Esophagus muscularis mucosa (tissue), 4 donors: ENCODE measurements at places on chromosomes 5 and 9. TPM values are rescaled to one million over a fixed set of nuclear protein-coding genes. Genes with fewer than 3 reads are reported as not detected.
A peak's percentile ranks its signal among the peaks of the same experiment; 100 is the strongest.

- no peaks in the 10 kb centered on the region for H3K27me3 ChIP-seq
- peaks cover 77% of the 10 kb centered on the region for H3K4me1 ChIP-seq
- no peak overlapping the region for H3K4me3 ChIP-seq
Measured at GRCh38 chr9:130333712-130334062, 68.1 kb downstream of the HMCN2 start.

Gene ABLIM3
- 40.9 TPM for total RNA-seq

GRCh38 chr5:83469075-83469474 is 2.5 kb upstream of the VCAN start:
- no peak overlapping the region for H3K27ac ChIP-seq
- no peak overlapping the region for H3K4me3 ChIP-seq
- peaks cover 20% of the 10 kb centered on the region for H3K4me1 ChIP-seq
- H3K36me3 ChIP-seq: no peaks in the 10 kb centered on the region
- DNase-seq: no peak
- peaks cover 27% of the 10 kb centered on the region for H3K27me3 ChIP-seq

Gene CDO1
- 14.7 TPM for total RNA-seq

Gene EGFLAM
- total RNA-seq: 6.6 TPM

DNA sequence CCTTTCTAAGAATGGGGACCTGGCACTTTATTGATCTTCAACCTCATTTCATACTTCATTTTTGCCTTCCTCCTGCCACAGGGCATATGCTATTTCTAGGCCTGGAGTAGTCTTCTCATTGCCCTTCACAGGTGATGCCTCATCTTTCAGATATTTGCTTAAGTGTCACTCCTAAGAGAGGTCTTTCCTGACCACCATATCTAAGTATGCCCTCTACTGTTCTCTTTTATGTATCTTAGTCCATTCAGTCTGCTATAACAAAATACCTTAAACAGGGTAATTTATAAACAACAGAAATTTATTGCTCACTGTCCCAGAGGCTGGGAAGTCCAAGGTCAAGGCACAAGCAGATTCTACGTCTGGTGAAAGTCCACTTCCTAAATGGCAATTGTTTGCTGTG is 99.1 kb downstream of the ADAMTS6 start:
- no peaks in the 10 kb centered on the region for H3K36me3 ChIP-seq
- H3K27ac ChIP-seq: no peak overlapping the region
- H3K27me3 ChIP-seq: no peaks in the 10 kb centered on the region
- H3K4me3 ChIP-seq: no peak overlapping the region
- no peak for DNase-seq

DNA sequence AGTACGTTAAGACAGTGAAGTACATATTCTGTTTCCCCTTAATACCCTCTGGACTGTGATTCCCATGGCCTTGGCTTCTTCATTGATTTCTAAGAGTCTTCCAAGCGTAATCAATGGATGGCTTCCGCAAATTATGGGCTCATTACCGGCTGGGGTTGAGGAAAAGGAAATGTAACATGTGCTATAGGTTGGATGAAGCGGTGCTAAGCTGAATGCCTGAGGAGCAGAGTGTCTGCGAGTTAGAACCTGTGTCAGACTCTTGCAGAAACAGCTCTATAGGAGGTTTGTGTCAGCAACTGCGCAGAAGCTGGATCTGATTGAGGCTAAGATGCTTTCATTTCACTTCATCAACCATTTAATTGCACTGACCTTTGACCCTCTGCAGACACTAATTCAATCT is 114.3 kb upstream of the CDH18 start:
- H3K4me1 ChIP-seq: no peaks in the 10 kb centered on the region
- no peak for DNase-seq
- H3K4me3 ChIP-seq: no peak overlapping the region
- no peaks in the 10 kb centered on the region for H3K36me3 ChIP-seq

DNA sequence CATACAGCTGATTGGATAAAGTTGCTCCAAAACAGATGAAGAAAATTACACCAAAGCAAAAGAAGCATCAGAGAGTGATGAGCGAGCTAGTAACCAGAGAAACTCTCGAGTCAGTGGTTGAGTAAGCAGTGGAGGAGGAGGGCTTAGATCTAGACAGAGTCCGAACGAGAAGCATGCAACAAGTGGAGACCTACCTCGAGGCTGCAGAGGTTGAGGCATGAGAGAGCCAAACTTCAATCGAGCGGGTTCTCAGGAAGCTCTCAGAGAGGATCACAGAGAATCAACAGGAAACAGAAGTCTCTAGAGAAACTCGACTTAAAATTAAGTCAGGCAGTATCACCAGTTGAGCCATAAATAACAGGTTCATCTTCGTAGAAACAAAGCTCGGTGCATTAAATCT is 6.1 kb downstream of the RUSC2 start:
- H3K4me3 ChIP-seq: no peak overlapping the region
- peaks cover 39% of the 10 kb centered on the region for H3K4me1 ChIP-seq
- DNase-seq: no peak
- H3K27ac ChIP-seq: peak overlapping the region; percentile 3
- peaks cover 5% of the 10 kb centered on the region for H3K36me3 ChIP-seq

DNA sequence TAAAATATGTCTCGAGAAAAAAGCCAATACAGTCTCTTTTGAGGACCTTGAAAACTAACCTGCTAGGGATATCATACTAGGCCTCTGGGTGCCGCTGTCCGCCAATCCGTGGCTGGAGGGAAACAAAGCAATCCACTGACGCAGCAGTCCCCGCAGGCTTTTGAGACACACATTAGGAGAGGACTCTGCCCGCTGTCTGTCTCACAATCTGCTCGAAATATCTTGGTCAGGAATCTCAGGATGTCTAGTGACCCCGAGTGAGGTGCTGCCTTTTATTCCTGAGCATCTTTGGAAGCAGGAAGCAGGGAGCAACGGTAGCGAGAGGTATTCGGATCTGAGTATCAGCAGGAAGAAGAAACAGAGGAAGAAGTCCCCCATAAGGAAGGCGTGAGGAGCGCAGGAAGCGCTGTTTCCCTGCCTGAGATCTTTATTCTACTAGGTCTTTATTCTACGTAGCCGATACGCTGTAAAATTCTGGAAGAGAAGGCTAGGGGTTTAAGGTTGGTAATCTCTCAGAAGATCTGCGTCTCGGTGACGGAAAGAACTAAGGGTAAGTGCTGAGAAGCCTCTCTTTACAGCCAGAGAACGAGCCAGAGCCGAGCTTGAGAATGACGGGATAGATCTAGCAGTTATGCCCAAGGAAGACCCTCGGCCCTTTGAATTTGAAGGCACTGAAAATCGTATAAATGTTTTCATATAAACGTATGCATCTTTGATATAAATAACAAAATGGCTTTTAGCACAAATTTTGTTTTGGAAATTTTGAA is 4.0 kb upstream of the PCDHGA1 start:
- H3K27ac ChIP-seq: peak overlapping the region; percentile 68
- DNase-seq: no peak
- H3K27me3 ChIP-seq: no peaks in the 10 kb centered on the region

Gene ABO
- 0.33 TPM for total RNA-seq

GRCh38 chr9:5073701-5074100 is 88.6 kb downstream of the JAK2 start:
- H3K4me1 ChIP-seq: no peaks in the 10 kb centered on the region
- H3K27me3 ChIP-seq: no peaks in the 10 kb centered on the region
- H3K36me3 ChIP-seq: peaks cover 86% of the 10 kb centered on the region
- DNase-seq: no peak
- no peak overlapping the region for H3K27ac ChIP-seq
- H3K4me3 ChIP-seq: no peak overlapping the region

DNA sequence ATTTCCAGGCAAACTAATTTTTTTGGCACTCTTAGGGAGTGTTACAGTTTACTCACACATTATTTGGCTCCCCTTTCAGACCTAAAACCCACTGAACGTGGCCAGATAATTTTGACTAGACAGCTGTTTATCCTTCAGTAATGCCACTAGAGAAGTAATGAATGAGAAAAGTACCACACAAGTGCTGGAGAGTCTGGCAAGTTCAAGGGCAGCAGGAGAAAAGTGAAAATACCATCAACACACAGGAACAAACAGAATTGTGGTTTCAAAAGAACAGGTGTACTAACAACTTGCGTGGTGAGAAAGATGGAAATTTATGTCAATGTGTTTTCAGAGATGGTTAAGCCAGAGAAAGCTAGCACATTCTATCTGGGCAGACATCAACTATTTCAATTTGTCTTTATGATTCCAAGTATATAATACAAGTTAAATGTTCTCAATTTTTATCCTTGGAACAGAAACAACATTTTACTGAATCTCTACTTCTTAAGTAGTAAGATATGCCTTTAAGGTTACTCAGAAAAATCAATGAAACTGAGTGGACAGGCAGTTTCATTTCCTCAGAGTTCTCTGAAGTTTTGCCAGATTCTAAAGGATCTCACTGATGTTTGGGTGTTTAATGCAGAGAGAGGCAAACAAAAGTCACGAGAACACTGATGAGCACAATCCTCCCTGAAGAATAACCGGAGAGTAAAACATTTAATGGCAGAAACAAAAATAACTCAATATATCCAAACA is 91.0 kb downstream of the ARSB start:
- no peaks in the 10 kb centered on the region for H3K27me3 ChIP-seq
- no peaks in the 10 kb centered on the region for H3K36me3 ChIP-seq
- H3K27ac ChIP-seq: no peak overlapping the region
- no peak for DNase-seq
- peaks cover 34% of the 10 kb centered on the region for H3K4me1 ChIP-seq

DNA sequence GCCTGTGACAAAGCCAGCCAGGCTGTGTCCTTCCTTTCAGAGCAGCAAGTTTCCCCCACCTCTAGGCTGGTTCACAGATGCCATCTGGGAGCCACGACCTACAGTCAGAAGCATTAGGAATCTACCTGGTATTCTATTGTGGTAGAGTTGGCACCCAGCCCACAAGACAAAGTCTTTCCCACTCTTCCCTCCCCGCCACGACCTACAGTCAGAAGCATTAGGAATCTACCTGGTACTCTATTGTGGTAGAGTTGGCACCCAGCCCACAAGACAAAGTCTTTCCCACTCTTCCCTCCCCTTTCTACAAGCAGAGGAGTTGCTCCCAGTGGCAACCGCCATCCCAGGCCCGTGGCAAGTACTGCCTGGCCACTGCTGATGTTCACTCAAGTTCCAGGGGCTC is 157.8 kb upstream of the TNC start:
- H3K36me3 ChIP-seq: no peaks in the 10 kb centered on the region
- H3K27ac ChIP-seq: no peak overlapping the region
- no peak for DNase-seq
- no peaks in the 10 kb centered on the region for H3K4me1 ChIP-seq
- no peaks in the 10 kb centered on the region for H3K27me3 ChIP-seq

DNA sequence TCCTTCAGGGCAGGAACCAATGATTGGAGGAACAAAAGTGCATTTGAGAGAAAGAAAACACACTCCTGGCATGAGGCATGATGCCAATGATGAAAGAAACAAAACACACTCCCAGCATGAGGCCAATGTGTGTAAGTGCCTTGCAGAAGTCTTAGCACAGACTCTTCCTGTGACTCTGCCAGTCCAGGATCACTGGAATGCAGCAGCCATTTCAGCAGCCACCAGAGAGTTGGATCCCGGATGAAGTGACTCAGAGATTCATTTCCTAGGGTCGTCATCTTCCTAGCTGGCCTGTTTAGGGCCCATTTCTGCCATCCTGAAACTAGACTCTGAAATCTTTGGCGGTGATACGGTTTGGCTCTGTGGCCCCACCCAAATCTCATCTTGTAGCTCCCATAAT is 212.5 kb downstream of the CFAP90 start:
- H3K4me3 ChIP-seq: no peak overlapping the region
- peak; percentile 34 for DNase-seq
- H3K36me3 ChIP-seq: no peaks in the 10 kb centered on the region

Gene SHLD3
- total RNA-seq: 1.9 TPM

- H3K4me3 ChIP-seq: no peak overlapping the region
- peaks cover 4% of the 10 kb centered on the region for H3K36me3 ChIP-seq
- H3K27me3 ChIP-seq: no peaks in the 10 kb centered on the region
- no peak for DNase-seq
- H3K4me1 ChIP-seq: no peaks in the 10 kb centered on the region
Measured at GRCh38 chr9:105483618-105484017, 35.8 kb downstream of the FSD1L start.

Gene GABRA6
- not detected for total RNA-seq

Gene GSN
- total RNA-seq: 3,811 TPM

- H3K4me1 ChIP-seq: peaks cover 30% of the 10 kb centered on the region
- DNase-seq: no peak
- H3K27me3 ChIP-seq: peaks cover 42% of the 10 kb centered on the region
- H3K27ac ChIP-seq: no peak within 1 kb of the TSS
- H3K4me3 ChIP-seq: peak within 1 kb of the TSS; percentile 44
Measured at GRCh38 chr5:176810081-176810597, at the start of gene UNC5A. Gene UNC5A, plus strand, starts transcription at chr5:176810559. Its CDS starts 192 bp downstream, at chr5:176810751.

Gene GAPT
- total RNA-seq: 3.3 TPM

Gene PAPPA
- total RNA-seq: 3.8 TPM

GRCh38 chr9:109181284-109181683 is 14.2 kb upstream of the FRRS1L start:
- no peak overlapping the region for H3K27ac ChIP-seq
- H3K4me1 ChIP-seq: no peaks in the 10 kb centered on the region
- H3K27me3 ChIP-seq: no peaks in the 10 kb centered on the region
- H3K4me3 ChIP-seq: no peak overlapping the region

Gene C1QTNF3
- total RNA-seq: 4.8 TPM
